ENCODE measurements at places on chromosomes 1 and 21.
A peak's percentile ranks its signal among the peaks of the same experiment; 100 is the strongest.

GRCh38 chr1:68149110-68149798 lies 83.1 kb downstream of the WLS start:
- no peak overlapping the region for H3K4me3 ChIP-seq
- H3K27ac ChIP-seq: no peak overlapping the region
- peaks cover 32% of the 10 kb centered on the region for H3K36me3 ChIP-seq
- no peaks in the 10 kb centered on the region for H3K4me1 ChIP-seq
- no peaks in the 10 kb centered on the region for H3K27me3 ChIP-seq
- peak; percentile 30 for DNase-seq

DNA sequence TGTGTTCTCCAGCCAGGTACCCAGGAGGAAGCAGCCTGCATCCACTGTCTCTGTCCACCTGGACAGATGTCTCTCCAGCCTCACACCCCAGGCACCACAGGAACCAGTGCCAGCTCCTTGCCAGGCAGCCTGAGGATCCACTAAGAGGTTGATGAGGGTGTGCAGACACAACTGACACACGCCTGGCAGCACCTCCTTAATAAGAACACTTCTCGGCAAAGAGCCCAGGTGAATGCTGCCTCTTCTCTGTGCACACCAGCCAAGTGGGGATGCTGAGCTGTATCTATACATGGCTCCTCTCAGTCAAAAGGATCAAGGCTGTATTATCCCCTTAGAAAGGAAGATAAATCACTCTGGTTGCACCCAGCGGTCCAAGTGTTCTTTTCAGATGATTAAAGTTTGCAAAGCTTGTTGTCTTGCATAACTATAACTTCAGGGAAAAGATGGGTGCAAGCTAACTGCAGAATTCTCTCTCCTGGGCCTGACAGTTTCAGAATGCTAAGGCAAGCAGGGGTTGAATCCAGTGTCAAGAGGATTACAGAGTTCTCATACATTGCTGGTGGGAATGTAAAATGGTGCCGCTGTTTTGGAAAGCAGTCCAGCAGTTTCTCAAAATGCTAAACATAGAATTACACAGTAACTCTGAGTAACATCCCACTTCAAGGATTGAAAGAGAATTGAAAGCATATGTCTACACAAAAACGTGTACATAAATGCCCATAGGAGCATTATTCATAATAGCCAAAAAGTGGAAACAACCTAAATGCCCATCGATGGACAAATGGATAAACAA lies 3.7 kb upstream of the CAPN8 start:
- H3K4me3 ChIP-seq: no peak overlapping the region
- no peak for DNase-seq
- no peaks in the 10 kb centered on the region for H3K27me3 ChIP-seq
- H3K27ac ChIP-seq: no peak overlapping the region
- H3K4me1 ChIP-seq: peaks cover 4% of the 10 kb centered on the region

DNA sequence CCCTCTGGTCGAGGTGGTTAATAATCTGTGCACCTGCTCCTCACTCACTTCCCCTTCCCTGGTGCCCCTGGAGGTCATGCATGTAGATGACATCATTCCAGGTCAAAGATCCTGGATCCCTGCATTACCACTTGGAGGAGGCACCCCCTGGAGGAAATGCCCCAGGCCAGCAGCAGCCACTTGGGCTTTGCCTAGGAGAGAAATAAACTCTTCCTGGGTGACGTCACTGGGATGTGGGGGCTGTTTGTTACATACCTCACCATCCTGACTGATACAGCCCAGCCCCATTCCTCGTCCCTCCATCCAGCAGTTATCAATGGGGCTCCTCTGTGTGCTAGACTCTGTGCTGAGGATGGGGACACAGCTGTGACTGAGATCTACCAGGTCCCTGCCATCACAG lies 433.6 kb downstream of the PTPRU start:
- no peaks in the 10 kb centered on the region for H3K36me3 ChIP-seq
- H3K27me3 ChIP-seq: no peaks in the 10 kb centered on the region
- H3K4me1 ChIP-seq: no peaks in the 10 kb centered on the region

DNA sequence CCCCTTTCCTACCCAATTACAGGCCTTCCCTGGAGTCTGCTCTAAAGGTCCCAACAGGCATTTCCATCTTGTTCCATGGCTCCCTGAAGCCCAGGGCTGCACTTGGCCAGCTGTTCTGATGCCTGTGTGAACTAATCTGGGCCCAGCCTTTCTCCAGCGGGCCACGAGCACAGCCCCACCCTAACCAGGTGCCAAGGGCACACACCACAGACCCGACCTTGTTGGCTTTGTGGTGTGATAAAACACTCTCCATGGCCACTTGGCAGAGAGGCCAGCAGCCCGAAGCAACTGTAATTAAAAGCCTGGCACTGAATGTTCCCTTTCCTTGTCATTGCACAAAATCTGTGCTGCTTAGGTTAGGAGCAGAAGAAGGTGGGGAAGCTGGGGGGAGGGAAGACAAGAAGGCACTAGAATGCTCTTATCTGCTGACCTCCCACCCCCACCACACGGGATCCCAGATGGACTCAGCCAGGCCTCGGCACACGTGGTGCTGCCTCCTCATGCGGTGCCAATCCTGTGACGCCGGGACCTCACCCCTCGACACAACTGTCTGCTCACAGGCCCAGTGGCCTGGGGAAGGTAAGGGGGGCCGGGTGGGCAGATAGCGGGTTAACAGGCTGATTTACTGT lies 9.9 kb downstream of the HCRTR1 start:
- H3K4me1 ChIP-seq: peaks cover 18% of the 10 kb centered on the region
- H3K36me3 ChIP-seq: peaks cover 7% of the 10 kb centered on the region
- DNase-seq: peak; percentile 31
- H3K27me3 ChIP-seq: no peaks in the 10 kb centered on the region
- no peak overlapping the region for H3K27ac ChIP-seq
- no peak overlapping the region for H3K4me3 ChIP-seq

GRCh38 chr1:164628772-164629171 lies 69.8 kb downstream of the PBX1 start:
- no peaks in the 10 kb centered on the region for H3K36me3 ChIP-seq
- no peaks in the 10 kb centered on the region for H3K27me3 ChIP-seq
- DNase-seq: no peak

DNA sequence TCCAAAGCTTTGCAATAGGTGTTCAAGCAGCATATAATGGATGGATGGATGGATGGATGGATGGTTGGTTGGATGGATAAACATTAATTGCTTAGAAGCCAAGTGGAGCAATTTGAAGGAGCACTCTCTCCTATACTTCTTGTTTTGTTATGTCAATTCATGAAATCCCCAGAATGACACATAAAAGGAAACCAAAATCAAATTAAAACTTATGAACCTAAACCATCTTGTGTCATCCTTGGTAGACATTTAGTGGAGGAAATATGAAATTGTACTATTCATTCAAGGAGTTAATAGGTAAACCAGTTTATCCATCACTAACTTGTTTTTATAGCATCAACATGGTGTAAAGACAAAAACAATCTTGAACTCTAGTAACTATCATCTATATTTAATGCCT lies 122.5 kb downstream of the NR5A2 start:
- H3K4me3 ChIP-seq: no peak overlapping the region
- no peaks in the 10 kb centered on the region for H3K27me3 ChIP-seq
- DNase-seq: no peak
- no peaks in the 10 kb centered on the region for H3K36me3 ChIP-seq

DNA sequence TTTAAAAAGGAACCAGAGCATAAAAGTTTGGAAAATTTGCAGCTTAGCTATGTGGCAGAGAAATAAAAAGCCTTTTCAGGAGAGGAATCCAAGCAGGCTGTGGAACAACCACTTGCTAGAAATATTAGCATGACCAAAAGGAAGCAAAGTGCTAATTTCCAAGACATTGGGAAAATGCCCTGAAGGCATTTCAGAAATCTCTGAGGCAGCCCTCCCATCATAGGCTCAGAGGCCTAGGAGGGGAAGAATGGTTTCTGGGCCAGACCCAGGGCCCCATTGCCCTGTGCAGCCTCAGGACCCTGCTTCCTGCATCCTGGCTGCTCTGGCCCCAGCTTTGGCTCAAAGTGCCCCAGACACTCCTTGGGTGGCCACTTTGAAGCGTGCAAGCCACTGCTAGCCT lies 56.8 kb downstream of the TENT5C start:
- H3K27ac ChIP-seq: no peak overlapping the region
- DNase-seq: no peak
- no peaks in the 10 kb centered on the region for H3K4me1 ChIP-seq
- no peaks in the 10 kb centered on the region for H3K36me3 ChIP-seq
- H3K4me3 ChIP-seq: no peak overlapping the region

DNA sequence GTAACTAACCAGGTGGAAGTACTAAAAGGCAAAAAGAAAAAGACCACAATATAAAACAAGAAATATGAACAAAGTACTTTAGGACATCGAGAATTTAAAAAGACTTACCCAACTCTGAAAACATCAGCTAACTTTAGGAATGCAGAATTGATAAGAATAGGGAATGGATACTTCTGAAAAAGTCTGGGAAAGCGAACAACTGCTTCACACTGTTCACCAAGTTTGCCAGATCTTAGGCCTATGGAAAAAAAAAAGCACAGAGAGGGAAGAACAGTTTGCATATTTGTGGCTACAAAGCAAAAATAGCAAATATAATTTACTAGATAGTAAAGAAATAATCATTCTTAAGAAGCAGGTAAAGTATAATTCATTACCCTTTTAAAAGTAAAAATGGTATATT lies 14.4 kb downstream of the INTS7 start:
- DNase-seq: no peak
- no peaks in the 10 kb centered on the region for H3K36me3 ChIP-seq
- no peaks in the 10 kb centered on the region for H3K4me1 ChIP-seq
- no peak overlapping the region for H3K27ac ChIP-seq
- H3K27me3 ChIP-seq: no peaks in the 10 kb centered on the region

- no peaks in the 10 kb centered on the region for H3K27me3 ChIP-seq
- H3K27ac ChIP-seq: no peak overlapping the region
- no peaks in the 10 kb centered on the region for H3K36me3 ChIP-seq
- peak; percentile 26 for DNase-seq
- H3K4me3 ChIP-seq: no peak overlapping the region
- H3K4me1 ChIP-seq: no peaks in the 10 kb centered on the region
These were observed 136.4 kb upstream of the DEPDC1 start for GRCh38 chr1:68633141-68633919.

All from fibroblast of lung (primary cell).